ENCODE measurements at places on chromosomes 1 and 21.

DNA sequence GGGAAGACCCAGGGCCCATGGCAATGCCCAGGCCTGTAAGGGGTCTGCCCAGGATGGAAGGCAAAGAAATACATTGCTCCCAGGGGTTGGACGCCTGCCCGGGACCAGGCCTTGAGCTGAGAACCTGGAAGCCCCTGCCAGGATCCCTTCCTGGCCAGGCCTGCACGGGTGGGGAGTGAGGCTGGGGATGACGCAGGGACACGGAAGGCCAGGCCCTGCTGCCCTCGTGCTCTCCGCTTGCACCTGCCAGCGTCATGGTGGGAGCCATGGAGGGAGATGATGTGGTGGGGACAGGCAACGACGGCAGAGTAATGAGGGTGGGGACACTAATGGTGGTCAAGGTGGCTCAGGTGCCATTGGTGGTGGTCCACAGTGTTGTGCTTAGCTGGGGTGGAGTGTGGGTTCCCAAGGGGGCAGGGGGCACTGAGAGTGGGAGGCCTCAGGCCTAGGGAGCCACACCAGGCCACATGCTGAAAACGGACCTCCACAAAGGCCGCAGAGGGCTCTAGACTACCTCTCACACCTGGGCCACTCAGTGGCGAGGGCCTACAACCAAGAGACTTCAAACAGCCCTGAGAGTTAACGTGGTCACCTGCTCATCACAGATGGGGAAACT, 4.3 kb downstream of the HES3 start:
- DNase-seq: no peak

- no peak for DNase-seq
Observed at GRCh38 chr1:17122521-17123164, 3.4 kb upstream of the PADI2 start.

- DNase-seq: no peak
Observed at GRCh38 chr1:27506703-27507102, 16.7 kb upstream of the WASF2 start.

GRCh38 chr1:110060034-110060661, 10.3 kb downstream of the ALX3 start:
- peak; percentile 54 for DNase-seq

DNA sequence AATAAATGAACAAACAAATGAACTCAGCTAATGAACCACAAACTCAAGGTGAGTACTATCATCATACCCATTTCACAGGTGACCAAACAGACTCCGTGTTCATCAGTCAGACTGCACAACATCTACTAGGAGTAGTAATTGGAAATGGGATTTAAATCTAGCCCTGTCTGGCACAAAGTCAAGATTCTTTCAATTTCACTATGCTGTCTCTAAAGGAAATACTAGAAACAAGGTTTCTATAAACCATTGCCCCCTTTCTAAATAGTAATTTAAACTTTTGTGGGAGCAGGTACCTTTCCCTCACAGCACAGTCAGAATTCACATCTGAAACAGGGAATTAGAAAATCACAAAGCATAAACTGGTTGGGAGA, 160.3 kb downstream of the TGFBR3 start:
- no peak for DNase-seq

DNA sequence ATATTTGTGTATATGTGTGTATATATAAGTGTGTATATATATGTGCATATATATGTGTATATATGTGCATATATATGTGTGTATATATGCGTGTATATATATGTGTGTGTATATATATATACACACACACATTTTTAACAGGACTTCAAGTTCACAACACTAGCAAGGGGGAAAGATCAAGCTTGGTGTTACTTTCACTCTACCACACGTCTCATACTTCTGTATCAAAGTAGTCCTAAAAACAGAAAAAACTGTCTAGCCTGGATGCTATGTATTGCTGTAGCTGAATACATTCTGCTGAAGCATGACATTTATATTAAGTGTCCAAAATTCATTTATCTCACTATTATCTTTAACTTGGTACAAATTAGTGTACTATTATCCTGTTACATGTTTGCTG, 17.9 kb upstream of the ATP6V1G3 start:
- DNase-seq: no peak

- no peak for DNase-seq
Observed at GRCh38 chr1:174815474-174815908, 184.3 kb upstream of the CACYBP start.

- DNase-seq: no peak
Observed at GRCh38 chr21:34864370-34865149, 184.5 kb downstream of the RUNX1 start.

GRCh38 chr1:48120621-48121020, 101.9 kb upstream of the SLC5A9 start:
- no peak for DNase-seq

GRCh38 chr1:56550138-56550858, 29.1 kb downstream of the PLPP3 start:
- DNase-seq: no peak

DNA sequence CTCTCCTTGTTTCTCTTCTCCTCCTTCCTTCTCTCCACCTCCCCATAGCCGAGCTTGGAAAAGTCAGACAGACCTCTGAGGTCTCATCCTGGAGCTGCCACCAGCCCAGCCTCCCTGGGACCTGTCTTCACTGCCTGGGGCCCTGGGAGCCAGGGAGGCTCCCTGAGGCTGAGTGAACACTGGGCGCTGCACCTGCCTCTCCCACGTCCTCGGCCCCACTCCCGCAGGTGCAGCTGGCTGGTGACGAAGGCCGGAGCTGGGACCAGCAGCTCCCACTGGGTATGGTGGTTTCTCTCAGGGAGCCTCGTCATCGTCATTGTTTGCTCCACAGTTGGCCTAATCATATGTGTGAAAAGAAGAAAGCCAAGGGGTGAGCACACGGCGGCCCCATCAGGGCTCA, 5.3 kb downstream of the TNFRSF14 start:
- no peak for DNase-seq

GRCh38 chr1:163535807-163536206, 214.1 kb downstream of the NUF2 start:
- no peak for DNase-seq

DNA sequence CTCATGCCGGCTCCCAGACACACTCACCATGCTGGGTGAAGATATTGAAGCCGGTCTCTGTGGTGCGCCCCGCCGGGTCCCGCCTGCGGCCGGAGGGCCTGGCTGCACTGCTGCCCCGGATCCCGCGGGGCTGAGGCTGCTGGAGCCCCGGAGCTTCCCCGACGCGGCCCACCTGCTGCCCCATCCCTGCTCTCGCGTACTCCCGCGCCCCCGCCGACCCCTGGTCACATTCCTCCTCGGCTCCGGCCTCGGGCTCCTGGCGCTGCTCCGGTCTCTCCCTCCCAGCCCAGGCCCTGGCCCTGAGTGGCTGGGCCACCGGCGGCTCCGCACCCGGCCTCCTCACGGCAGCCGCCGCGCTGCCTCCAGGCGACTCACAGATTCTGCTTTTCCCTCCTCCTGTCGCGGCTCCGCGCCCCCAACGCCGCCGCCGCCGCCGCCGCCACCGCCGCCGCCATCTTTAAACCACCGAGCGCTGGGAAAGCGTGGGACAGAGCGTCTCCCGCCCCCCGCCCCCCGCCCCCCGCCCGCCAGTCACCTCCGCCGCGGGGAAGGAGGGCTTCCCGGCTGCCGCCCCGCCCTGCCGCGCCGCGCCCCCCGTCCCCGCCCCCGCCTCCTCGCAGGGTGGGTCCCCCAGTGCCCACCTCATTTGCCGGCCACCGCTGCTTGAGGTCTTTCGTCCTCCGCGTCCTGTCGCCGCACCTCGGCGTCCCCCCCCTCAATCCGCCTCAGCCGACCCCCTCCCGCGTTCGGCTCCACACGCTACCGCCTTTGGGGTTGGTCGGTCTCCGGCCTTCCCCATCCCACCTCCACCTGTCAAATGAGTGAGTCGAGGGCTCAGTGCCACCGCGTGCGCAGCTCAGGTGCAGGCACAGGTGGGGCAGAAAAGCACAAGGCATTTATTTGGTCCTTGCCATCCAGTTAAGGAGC, at the start of gene ABL2:
Gene ABL2 (minus strand): TSS at position 464 of the 927 bp plus-strand sequence. CDS start 280 bp downstream, at position 184.
- DNase-seq: peak; percentile 47

- no peak for DNase-seq
Observed at GRCh38 chr21:31520561-31521098, 138.9 kb upstream of the SOD1 start.

DNA sequence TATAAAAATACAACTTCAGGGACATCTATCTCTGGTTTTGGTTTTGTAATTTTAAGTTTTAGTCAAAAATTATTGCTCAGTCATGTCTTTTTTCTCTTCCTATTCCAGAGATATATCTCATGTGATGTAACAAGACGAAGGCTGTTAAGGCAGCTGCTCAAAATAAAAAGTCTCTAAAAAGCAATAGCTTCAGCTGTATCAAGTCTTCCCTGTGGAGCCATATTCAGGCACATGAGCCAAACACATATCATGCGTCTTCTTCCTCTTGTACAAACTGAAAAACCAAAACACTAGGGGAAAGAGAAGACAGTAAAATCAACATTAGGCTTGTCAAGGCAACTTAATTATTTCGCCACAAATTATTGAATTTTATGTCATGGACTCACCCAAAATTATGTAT, 240.7 kb downstream of the NRIP1 start:
- no peak for DNase-seq

DNA sequence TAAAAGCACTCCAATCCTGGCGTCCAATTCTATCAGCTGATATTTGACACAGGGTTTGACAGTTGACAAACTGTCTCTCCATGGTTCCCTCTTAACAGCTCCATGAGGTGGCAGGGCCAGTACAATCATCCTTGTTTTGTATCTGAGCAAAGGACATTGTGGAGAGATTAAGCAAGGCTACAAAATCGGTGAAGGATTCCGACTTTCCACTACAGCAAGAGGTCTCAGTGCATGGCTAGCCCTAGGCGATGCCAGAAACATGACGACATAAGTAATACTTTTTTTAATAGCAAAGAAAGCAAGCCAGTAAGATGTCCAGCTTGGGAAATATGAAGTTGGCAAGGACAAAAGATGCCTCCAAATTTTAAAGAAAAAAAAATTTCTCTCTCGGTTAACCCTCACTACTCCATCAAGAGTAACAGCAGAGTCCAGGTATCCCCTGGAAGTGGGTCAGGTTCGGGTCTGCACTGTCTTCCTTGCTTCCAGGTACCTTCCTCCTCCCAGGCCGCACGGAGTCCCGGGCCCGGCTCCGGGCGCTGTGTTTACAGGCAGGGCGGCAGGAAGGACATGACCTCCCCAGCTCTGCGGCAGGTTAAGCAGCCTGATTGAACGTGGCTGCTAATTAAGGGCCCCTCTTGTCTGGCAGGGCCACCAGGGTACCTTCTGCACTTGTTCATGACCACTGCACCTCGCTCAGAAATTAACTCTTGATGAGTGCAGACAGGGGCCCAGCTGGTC, 106.1 kb downstream of the SIM2 start:
- no peak for DNase-seq

- no peak for DNase-seq
Observed at GRCh38 chr1:94240822-94241221, 3.4 kb upstream of the ARHGAP29 start.

DNA sequence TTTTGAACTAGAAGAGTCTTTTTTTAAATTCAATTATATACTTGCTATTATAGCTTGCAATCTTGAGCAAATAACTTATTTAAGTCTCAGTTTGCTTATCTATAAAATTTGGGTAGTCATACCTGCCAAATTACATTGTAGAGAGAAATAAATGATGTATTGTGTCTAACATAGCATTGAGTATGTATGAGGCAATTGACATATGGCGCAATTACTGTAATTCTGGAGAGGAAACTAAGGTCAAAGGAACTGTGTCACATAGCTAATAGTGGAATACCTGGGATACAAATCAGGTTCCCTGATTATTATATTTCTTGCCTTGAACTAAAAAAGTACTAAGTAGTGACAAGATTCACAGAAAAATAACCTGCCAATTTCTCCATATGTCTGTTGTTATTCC, 302.5 kb downstream of the PDE4B start:
- DNase-seq: no peak

DNA sequence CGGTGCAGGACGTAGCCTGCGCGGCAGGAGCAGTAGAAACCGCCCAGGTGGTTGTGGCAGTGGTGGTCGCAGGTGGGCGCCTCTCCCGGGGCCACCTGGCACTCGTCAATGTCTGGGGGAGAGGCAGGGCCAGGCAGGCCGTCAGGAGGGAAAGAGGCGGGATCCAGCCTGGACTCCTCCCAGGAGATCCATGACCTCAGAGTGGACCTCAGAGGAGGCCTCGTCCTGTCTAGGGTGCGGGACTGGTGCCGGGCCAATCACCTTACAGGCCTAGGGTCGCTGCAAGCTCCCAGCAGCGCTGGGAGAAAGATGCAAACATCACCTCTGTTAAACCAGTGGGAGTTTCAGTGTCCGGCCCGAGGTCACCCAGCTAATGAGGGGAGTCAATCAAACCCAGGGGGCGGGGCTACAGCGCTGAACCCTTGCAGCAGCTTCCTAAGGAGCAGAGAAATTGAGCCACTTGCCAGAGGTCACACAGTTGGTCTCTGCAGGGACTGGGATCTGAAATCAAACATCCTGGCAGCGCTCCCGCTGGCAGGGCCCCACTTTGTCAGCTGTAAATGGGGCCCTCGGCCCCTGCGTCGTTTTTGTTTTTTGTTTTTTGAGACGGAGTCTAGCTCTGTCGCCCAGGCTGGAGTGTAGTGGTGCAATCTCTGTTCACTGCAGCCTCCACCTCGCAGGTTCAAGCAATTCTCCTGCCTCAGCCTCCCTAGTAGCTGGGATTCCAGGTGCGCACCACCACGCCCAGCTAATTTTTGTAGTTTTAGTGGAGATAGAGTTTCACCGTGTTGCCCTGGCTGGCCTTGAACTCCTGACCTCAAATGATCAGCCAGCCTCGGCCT, 1.4 kb downstream of the MASP2 start:
- DNase-seq: no peak

GRCh38 chr1:32112806-32113375, 5.0 kb downstream of the KPNA6 start:
- DNase-seq: no peak

- DNase-seq: no peak
Observed at GRCh38 chr1:73033640-73034039, 751.3 kb upstream of the NEGR1 start.

DNA sequence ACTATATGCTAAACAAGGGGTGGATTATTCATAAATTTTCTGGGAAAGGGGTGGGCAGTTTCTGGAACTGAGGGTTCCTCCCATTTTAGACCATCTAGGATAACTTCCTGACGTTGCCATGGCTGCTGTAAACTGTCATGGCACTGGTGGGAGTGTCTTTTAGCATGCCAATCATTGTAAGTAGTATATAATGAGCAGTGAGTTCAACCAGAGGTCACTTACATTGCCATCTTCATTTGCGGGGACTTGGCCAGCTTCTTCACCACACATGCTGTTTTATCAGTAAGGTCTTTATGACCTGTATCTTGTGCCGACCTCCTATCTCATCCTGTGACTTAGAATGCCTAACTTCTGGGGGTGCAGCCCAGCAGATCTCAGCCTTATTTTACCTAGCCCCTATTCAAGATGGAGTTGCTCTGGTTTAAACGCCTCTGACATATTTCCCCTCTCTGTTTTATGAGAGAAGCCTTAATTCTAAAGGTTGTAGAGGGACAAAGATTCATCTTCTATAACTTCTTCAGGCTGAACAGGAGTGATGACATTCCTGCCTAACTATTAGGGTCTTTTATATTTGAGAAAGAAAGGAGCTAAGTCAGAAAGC, 60.4 kb downstream of the DIP2A start:
- DNase-seq: no peak

Measured in activated T-helper 1 cell treated with anti-CD3 and anti-CD28 coated beads, Interleukin-12 subunit alpha, Interleukin-12 subunit beta, Interleukin-2, Interleukin-4 antibody, amounts not matched to agents 30 ng/mL and 10 ng/mL and 1 ng/mL, durations not matched to agents 14 hours and 24 hours and 36 hours (primary cell).